ENCODE measurements at places on chromosomes 2 and 18. TPM values are rescaled to one million over a fixed set of nuclear protein-coding genes. Genes with fewer than 3 reads are reported as not detected.

- DNase-seq = no peak
Measured at GRCh38 chr2:2563309-2563860, 232.3 kb upstream of the MYT1L start.

The SLC14A1 gene
- total RNA-seq = 6.5 TPM

The IL18R1 gene
- total RNA-seq = 1.2 TPM

The COL3A1 gene
- 42.7 TPM for total RNA-seq

DNA sequence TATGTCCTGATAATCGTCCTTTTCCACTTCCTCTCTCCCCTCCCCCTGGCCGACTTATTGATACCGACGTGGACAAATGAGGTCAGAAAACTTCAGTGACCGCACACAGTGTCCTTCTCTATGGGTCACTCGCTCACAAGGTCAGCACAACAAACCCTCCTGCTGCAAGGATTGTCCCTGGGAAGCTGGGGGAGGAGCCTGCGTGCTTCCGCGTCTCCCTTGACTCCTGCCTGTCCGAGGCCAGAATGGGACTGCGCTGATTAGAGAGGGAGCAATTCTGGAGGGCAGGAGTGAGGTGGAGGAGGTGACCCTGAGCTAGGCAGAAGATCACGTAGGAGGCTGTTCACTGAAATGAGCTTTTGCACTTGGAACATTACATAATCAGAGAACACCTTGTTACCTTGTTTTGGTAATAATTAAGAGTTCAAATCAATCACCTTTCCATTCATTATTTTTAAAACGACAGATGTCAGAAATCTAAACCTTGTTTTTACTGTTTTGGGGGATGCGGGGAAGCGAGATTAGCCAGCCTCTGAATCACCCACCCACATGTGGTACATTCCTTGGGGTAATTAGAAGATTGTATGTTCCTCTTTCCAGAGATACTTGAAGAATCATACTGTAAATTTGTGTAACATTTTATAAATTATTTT, 70.6 kb downstream of the CTAGE1 start:
- peak; percentile 29 for DNase-seq

The ACVR1C gene
- total RNA-seq = 0.62 TPM

- DNase-seq = no peak
Measured at GRCh38 chr18:67862069-67862468, 345.5 kb upstream of the DSEL start.

GRCh38 chr18:70398076-70398475, 109.2 kb downstream of the SOCS6 start:
- DNase-seq = no peak

The MDH1B gene
- 0.61 TPM for total RNA-seq

The CRYBA2 gene
- total RNA-seq = not detected

- no peak for DNase-seq
Measured at GRCh38 chr2:16661936-16662839, 3.4 kb downstream of the CYRIA start.

The CAPN13 gene
- total RNA-seq = not detected

DNA sequence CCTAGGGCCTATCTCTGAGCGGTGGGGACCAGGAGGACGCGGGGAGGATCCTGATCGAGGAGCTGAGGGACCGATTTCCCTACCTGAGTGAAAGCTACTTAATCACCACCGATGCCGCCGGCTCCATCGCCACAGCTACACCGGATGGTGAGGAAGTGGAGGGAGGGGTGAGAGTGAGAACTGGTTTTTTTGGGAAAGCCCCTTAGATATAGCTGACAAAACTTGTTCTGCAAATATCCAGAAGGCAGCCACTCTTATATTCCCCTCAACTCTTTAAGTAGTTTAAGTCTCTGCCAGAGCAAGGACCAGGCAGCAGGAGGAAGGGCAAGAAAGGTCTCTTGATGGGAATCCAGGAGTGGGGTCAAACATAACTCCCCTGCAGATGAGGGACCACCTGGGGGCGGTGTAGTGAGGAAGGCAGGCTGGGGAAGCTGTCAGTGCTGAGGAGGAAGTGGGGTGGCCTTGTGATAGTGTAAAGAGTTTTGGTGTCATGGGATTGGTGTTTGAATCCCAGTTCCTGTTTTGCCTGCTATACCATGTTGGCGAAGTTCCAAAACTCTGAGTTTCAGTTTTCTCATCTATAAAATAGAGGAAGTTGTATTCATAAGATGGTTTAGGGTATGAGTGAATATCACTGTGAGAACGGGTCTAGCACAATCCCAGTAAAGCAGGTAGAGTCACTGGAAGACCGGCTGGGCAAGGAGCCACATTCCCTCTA, 3.4 kb downstream of the NAGK start:
- DNase-seq = peak; percentile 7

The TMEM198 gene
- 1.8 TPM for total RNA-seq

DNA sequence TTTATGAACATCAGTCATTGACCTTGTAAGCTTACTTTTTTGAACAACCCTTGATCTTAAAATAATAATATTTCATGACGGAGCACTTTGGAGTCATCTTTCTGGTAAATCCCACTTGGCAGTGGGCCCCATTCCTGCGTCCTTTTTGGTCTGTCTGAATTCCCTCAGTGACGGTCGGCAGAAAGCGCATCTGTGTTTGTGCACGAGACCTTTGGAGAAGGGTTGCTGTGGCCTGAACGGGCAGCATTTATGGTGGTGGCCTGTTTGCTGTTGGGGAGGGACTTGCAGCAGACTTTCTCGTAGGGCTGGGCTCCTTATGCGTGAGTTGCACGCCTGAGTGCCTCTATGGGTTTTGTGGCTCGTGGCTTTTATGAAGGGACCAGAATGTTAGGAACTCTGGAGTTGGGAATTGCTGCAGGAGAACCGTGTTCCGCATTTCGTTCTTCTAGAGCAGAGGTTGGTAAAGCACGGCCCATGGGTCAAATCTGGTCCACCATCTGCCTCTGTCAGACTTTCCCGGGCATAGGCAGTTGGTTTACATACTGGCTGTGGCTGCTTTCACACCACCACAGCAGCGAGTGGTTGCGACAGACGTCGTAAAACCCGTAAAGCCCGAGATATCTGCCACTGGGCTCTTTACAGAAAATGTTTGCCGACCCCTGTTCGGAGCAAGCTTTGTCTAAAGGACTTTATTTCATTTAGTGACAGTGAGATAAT, 30.8 kb downstream of the LPIN1 start:
- no peak for DNase-seq

DNA sequence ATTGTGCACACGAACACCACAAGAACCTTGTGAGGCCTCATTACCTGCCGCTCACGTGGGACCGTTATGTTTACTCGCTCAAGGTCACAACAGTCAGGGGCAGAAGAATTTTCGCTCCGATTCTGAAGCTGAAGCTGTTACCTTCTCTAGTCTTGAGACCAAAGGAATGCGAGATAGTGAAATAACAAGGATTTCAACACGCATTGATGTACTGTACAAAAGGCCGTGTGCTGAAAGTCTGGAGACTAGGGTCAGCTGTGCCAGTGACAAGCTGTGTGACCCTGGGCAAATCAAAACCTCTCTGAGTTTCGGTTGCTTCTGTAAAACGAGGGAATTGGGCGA, 583 bp downstream of the NEMP2 start:
- DNase-seq = no peak

DNA sequence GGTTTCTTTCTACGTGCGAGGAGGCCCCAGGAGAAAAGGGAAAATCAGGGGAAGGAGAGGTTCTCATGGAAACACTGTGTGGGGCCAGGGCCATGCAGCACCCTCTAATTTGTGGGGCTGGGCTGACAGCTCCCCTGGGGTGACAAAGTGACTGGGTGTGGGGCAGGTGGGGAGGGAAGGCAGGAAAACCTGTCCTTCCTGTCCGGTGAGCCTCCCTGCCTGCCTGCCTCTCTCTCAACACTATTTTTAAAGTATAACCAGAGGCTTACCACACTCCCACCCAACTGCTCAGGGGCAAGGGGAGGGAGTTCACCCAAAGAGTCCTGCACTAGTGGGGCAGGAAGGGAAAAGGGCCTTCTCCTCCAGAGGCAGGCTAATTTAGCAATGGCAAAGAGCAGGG, 10.5 kb upstream of the EPAS1 start:
- no peak for DNase-seq

GRCh38 chr2:140786585-140786984, 1344.2 kb downstream of the LRP1B start:
- peak; percentile 66 for DNase-seq

- no peak for DNase-seq
Measured at GRCh38 chr2:84938194-84938879, 32.6 kb upstream of the KCMF1 start.

The SNTG2 gene
- 0.55 TPM for total RNA-seq

- DNase-seq = no peak
Measured at GRCh38 chr2:215958257-215958656, 55.1 kb downstream of the MREG start.

DNA sequence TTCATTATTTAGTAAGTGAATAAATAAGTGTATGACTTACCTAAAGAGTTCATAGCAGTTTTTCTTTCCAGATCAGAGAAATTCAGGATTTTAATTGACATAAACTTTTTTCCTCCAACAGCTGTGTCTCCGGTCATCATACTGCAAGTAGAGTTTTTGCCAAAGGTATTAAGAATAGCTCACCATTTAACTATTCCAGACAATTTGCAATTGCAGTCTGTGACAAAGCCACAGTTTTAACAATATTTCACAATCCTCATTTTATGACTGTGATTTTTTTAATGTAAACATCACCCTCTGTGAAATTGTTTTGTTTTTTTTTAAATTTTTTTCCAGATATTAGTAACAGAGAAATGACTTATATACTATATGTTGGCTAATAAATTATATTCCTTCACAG, 199.1 kb downstream of the TRIB2 start:
- no peak for DNase-seq

DNA sequence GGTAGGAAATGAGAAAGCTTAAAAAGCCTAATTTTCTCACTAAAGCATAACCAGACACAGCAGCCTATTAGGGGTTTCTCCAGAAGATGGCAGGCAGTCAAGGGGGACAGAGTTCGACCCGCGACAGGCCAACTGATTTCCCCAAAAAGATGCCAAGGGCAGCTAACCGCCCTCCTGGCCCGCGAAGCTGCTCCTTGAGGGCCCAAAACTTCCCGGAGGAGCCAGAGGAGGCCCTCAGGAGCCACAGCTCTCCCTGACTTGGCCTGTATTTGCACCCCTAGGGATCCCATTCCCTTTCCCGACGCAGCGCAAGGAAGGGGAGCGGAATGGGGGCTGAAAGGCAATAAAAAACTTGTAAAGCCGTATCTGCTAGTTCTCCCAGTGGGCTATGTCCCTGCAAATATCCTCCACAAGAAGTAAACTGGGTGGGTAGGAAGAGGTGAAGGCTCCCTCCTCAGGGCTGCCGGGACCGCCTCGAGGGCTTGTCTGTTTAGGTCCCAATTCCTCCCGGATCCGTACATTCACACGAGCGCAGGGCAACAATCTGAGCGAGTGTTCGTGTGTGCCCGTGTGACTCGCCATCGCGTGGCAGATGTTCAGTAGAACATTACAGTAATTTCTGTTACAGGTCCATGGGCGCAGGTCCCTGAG, 756 bp upstream of the NAGK start:
- no peak for DNase-seq

DNA sequence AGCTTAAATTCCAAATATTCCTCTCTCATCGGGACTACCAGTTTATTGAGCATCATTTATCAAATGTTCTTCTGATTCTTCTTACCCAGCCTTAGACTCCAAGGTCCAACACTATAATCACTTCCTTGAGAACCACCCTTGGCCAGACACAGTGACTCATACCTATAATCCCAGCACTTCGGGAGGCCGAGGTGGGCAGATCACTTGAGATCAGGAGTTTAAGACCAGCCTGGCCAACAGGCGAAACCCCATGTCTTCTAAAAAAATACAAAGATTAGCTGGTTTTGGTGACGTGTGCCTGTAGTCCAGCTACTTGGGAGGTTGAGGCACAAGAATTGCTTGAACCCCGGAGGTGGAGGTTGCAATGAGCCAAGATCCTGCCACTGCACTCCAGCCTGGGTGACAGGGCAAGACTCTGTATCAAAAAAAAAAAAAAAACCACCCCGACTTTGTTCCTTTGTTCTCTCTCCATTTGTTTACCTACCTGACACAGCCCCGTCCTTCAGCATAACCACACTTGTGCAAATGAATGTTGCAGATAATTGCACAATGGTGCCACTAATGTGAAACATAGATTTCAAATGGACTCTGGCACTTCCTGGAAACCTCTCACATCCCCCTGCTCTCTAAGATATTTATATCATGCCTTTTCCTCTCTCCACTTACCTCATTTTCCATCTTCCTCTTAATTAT, 38.9 kb upstream of the LPIN2 start:
- DNase-seq = no peak

The IMPA2 gene
- 391 TPM for total RNA-seq

- DNase-seq = no peak
Measured at GRCh38 chr2:74760875-74761630, 72.9 kb upstream of the HK2 start.

The HADHB gene
- 936 TPM for total RNA-seq

DNA sequence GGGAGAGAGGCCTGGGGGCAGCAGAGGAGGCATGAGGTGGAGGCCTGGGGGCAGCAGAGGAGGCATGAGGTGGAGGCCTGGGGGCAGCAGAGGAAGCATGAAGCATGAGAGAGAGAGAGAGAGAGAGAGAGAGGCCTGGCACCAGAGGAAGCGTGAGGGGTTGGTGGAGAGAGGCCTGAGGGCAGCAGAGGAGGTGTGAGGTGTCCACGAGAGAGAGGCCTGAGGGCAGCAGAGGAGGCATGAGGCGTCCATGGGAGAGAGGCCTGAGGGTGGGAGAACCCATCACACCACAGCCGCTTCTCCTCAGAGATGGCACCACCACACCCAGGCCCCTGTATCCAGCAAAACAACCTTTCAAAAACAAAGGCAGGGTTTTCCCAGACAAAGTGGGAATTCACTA, 55.7 kb upstream of the KCNG2 start:
- no peak for DNase-seq

DNA sequence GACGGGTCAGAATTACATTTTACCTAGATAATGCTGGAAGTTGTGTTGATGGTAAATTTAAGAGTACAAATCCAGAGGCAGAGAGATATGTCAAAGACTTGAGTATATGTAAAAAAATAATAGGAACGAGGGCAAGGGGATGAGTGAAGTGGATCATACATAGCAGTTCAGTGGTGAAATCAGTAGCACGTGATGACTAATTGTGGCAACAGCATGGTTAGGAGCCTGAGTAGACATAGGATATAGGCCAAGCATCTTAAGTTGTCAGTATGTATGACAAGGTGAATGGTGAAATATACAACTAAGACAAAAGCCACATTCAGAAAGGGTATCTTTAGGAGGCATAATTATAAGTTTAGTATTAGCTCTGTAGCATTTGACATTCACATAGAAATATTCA, 826.5 kb upstream of the PIK3C3 start:
- DNase-seq = no peak

The SAG gene
- not detected for total RNA-seq
